ENCODE measurements at places on chromosomes 12 and 14.

GRCh38 chr12:63989301-63989845, 144.9 kb downstream of the SRGAP1 start:
- no peak for DNase-seq

GRCh38 chr12:3281588-3282383, 204.6 kb downstream of the TSPAN9 start:
- DNase-seq, result no peak

GRCh38 chr12:57181561-57182155, 34.2 kb upstream of the LRP1-AS start:
- no peak for DNase-seq

DNA sequence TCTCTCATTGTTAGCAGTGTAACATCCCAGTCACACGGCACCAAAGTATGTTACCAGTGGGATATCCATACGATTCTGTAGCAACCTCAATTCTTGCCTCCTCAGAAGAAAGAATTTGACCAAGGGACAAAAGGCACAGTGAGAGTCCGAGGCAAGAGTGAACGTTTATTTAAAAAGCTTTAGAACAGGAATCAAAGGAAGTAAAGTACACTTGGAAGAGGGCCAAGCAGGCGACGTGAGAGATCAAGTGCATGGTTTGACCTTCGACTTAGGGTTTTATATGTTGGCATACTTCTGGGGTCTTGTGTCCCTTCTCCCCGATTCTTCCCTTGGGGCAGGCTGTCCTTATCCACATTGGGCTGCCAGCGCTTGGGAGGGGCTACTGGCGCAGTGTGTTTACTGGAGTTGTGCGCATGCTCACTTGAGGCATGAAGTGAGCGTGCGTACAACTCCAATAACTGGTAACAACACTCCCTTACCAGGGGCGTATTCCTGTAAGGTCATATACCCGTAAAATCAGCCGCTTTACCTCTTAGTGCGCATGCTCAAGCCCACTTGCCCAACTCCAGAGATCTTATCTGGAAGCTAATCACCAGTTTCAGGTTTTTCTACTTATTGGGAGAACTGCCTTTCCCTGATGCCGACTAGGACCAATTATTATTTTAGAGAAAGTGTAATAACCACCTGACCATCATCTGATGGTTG, 71.7 kb downstream of the FAR2 start:
- DNase-seq, result no peak

DNA sequence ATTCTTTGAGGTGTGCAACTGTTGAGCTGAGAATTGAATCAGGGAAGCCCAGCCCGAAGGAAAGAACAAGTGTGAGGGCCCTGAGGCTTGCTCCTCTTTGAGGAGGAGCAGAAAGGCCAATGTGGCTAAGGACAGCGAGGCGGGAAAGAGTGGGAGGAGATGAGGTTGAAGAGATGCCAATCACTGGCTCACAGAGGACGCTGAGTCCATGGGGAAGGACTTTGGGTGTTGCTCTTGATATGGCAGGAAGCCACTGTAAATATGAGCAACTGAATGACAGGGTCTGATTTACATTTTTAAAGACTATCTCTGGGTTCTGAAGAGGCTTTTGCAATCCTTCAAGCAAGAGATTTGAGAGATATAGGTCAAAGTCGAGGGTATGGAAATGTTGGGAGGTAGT, 3.3 kb upstream of the APPL2 start:
- no peak for DNase-seq

GRCh38 chr12:8648576-8649205, 13.9 kb downstream of the MFAP5 start:
- no peak for DNase-seq

- DNase-seq, result no peak
These were observed 58.6 kb downstream of the ZFP36L1 start for GRCh38 chr14:68734231-68734732.

GRCh38 chr12:124240493-124240892, 54.4 kb upstream of the RFLNA start:
- DNase-seq, result peak; percentile 29

GRCh38 chr12:48615681-48616080, 45.8 kb upstream of the LALBA start:
- DNase-seq, result no peak

GRCh38 chr14:104138098-104138717, at the start of gene KIF26A:
TSS of gene KIF26A (plus strand) at chr14:104138587. CDS start at chr14:104138723, 136 bp downstream.
- DNase-seq, result peak; percentile 49

DNA sequence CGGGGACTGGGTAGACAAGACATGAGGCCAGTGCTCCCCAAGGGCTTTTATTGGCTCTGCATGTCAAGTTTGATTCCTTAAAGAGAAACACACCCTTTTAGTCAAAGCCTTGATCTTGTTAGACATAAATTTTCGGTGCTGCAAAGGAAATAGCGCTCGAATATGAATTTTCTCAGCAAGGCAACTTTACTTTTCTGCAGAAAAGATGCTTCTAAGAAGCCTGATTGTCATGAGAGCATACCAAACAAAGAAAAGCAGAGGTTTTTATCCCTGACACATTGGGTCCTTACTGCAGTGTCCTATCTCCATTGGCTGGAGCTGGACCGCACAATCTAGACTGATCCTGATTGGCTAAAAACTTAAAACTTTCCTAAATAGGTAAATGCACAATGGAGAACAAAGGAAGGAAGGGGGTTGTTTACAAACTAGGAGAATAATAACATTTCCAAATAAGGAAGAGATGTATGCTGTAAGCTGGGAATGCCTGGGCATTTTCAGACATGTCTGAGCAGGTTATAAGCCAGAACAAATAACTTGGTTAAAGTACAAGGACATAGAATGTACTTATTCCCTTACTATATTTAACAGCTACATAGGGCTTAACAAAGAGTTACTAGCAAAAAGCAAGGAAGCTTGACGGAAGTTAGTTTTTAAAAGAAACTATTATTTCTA, 17.2 kb downstream of the TXNRD1 start:
- DNase-seq, result no peak

- DNase-seq, result no peak
These were observed 296.2 kb upstream of the PPFIA2 start for GRCh38 chr12:82055391-82055790.

- DNase-seq, result peak; percentile 71
These were observed 183.1 kb downstream of the TMTC3 start for GRCh38 chr12:88325076-88325815.

Measured in RWPE1 (cell line).